ENCODE measurements at places on chromosomes 11 and 22.

- no peak for DNase-seq
These were observed 3.9 kb downstream of the MALAT1 start for GRCh38 chr11:65502555-65503367.

DNA sequence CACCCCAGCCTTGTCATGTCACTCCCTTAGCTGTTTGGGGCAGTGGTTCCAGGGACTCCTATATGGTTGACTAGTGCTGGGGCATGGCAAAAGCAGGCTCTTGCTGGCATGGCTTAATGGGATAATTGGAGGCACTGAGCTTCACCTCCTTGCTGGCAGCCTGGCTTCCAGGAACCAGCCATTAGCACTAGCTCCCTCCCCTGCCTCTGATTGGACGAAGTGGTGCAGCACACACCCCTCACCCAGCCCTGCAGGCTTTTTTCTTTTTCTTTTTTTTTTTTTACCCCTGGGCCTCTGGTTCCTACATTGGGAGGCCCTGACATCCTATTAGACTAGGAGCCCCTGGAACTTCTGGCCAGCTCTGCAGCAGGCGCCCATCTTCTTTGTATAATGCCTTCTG lies 18.6 kb downstream of the PHLDB1 start:
- no peak for DNase-seq

DNA sequence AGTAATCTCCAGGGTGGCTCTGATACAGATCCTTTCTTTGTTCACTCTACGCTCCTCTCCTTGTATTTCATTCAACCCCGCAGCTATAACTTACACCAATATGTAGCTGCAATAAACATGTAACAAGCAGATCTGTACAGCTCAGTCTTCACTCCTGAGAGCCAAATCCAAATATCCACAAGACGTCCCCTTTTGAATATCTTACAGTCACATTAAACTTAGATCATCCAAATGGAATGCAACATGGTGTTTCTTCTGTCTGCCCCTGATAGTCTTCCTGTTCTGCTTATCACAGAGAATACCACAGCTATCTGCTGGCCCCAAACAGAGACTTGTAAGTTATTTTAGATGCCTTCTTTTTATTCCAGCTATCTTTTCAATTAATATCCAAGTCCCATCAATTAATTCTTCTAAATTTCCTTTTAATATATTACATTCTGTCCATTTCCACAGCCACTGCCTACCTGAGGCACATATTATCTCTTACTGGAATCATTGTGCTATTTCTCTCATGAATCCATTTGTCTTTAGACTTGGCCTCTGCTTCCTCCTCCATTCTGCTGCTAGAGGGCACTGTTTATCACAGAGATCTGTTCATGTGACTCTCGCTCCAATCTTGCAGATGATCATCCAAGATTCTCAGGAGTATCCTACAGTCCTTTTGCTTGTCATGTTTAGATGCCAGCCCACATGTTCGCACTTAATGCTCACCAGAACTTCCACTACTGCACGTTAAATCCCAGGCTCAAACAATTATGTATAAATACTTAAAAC lies 908.6 kb downstream of the NTM start:
- no peak for DNase-seq

DNA sequence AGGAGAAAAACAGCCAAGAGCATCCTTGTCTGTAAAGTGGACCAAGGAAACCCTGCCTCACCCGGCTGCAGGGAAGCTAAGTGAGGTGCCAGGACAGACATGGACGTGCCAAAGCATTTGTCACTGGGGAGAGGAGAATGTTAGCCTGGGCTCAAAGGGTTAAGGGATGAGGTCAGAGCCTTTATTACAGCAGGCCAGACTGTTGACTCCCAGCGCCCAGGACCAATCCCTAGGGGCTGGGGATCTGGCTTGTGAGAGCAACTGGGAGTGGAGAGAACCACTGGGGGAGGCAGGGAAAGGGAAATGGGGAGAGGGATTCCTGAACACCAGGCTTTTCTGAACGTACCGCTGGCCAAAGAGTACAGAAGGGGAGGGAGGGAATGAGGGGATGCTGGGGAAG lies 2.6 kb downstream of the CHRM1 start:
- no peak for DNase-seq

DNA sequence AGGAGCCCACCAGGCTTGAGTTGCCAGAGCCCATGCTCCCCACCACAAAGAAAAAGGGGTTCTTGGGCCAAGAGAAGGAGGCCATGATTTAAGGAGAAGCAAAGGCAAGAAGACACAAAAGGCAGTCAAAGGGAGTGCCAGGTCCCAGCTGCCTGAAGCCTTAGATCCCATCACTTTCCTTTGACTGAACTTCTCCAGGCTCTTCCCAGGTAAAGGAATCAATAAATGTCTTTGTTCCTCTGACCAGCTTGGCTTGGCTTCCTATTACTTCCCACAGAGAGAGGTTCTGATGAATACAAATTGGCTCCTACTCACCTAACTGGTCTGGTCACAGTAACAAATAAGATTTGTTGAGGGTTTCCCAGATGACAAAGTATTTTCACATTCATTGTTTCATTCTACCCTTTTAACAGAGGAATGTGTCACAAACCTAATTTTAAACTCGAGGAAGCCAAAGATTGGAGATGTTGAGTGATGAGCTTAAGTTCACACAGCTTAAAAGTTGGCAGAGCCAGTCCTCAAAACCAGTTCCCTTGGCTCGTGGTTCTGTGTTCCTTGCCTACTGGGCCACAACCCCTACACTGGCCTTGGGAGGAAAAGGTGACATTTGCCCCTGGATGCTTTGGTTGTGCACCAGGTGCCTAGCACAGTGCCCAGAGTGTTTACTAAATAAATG lies 96.4 kb upstream of the SESN3 start:
- no peak for DNase-seq

DNA sequence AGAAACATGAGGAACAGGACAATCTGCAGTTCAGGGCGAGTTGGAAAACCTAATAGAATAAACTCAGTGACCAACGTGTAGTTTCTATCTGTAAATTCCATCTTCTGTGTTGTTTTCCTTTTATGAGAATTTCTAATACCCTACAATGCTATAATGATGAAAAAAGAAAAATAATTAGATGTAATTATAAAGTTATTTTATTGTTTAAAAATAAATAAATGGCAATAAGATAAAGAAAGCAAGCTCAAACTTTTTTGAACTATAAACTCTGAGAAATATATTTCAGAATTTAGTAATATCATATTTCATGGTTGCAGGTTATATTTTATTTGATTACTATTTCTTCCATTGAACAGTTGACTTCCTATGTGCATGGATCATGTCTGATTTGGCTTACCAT lies at the start of gene OR5I1:
TSS of gene OR5I1 (minus strand) at position 101 of the 400 bp plus-strand sequence. CDS start at position 101, 0 bp downstream.
- DNase-seq = no peak
